DND-41 (cell line): ENCODE measurements at places on chromosomes 5 and 9.

GRCh38 chr5:154053468-154053867 lies 14.7 kb downstream of the MFAP3 start:
- no peaks in the 10 kb centered on the region for H3K27me3 ChIP-seq
- peaks cover 11% of the 10 kb centered on the region for H3K4me1 ChIP-seq
- no peak overlapping the region for H3K4me3 ChIP-seq

- H3K27me3 ChIP-seq, result no peaks in the 10 kb centered on the region
- no peak for DNase-seq
- no peak overlapping the region for H3K27ac ChIP-seq
- H3K4me1 ChIP-seq, result no peaks in the 10 kb centered on the region
- H3K4me3 ChIP-seq, result no peak overlapping the region
- peaks cover 41% of the 10 kb centered on the region for H3K36me3 ChIP-seq
Measured at GRCh38 chr5:5480481-5481111, 58.1 kb downstream of the ICE1 start.

DNA sequence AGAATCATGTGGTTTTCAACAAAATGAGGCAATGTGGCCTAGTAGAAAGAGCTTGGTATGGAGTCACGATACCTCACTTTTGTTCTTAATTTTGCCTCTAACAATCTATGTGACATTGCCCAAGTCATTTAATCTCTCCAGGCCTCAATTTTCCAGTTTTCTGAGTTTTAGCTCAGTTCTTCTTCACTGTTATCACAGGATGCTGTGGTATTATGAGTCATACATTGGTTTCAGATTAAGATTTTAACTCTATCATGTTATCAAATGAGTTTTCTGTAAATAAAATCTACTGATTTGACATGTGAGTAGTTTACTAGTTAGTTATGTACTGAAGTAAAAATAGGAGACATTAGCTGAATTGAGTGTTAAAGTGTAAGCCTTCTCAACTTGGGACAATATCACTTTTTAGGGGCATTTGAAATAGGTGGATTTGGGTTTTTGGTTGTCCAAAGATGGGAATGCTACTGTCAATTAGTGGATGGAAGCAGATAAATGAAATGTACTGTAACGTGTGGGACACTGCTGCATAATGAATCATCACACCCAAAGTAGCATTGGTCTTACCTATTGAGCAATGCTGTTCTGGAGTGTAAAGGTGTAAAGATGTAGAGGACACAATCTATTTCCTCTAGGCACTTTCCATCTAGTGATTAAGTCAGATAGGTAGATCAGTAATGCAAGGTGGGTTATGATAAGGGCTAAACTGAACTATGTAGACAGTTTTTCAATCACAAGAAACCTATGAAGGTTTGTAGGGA lies 73.3 kb downstream of the NNT start:
- DNase-seq, result no peak
- H3K4me1 ChIP-seq, result no peaks in the 10 kb centered on the region
- H3K4me3 ChIP-seq, result no peak overlapping the region
- H3K36me3 ChIP-seq, result peaks cover 62% of the 10 kb centered on the region

DNA sequence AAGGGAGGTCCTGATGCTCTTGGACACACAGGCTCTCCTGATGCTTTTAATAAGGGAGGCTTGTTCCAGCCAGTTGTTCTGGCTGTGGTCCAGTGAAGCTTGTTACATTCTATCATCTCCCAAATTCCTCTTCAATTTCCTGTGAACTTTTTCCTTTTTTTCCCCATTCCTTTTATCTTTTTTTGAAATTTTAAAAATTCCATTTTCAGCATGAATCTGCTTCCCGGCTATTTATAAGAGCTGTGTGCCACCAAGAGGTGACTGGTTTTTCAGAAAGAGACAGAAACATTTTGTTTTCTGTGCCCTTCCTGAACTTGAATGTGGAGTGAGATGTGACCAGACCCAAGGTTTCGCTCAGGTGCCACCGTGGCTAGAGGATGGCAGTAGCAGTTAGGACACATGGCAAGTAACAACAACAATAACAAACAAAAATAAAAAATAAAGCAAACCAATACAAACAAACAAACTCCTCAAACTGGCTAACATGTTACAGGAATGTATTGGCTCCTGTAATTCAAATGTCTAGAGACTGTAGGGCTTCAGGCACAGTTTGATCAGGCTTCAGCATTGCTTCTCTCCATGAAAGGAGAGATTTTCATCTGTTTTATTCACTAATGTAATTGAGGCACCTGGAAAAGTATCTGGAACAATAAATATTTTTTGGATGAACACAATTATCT lies 121.1 kb downstream of the BOD1 start:
- H3K27me3 ChIP-seq, result peaks cover 11% of the 10 kb centered on the region
- H3K4me1 ChIP-seq, result no peaks in the 10 kb centered on the region
- no peak overlapping the region for H3K27ac ChIP-seq
- no peak overlapping the region for H3K4me3 ChIP-seq
- H3K36me3 ChIP-seq, result no peaks in the 10 kb centered on the region

- no peaks in the 10 kb centered on the region for H3K27me3 ChIP-seq
- peak; percentile 55 for DNase-seq
- H3K4me1 ChIP-seq, result peaks cover 10% of the 10 kb centered on the region
- H3K27ac ChIP-seq, result no peak overlapping the region
- H3K4me3 ChIP-seq, result no peak overlapping the region
Measured at GRCh38 chr5:76473661-76474060, 70.6 kb downstream of the IQGAP2 start.

DNA sequence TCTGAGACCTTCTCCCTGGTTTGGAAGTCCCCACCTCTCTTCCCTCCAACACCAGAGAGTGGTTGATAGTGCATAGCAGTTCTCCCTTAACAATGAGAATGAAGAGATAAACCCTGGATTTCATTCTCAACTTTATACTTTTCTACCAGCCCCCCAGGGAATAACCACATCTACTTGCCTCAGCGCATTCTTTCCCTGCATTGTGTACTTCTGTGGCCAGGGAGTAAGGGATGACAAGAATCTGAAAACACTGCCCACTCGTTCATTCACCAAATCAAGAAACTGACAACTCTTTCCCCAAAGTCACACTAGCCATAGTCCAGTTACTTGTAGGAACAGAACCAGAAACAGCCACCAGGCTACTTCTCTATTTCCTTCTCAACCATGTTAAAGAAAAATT lies 46.0 kb upstream of the SPIN1 start:
- DNase-seq, result no peak
- H3K27ac ChIP-seq, result no peak overlapping the region
- H3K4me3 ChIP-seq, result no peak overlapping the region
- no peaks in the 10 kb centered on the region for H3K36me3 ChIP-seq
- no peaks in the 10 kb centered on the region for H3K27me3 ChIP-seq

DNA sequence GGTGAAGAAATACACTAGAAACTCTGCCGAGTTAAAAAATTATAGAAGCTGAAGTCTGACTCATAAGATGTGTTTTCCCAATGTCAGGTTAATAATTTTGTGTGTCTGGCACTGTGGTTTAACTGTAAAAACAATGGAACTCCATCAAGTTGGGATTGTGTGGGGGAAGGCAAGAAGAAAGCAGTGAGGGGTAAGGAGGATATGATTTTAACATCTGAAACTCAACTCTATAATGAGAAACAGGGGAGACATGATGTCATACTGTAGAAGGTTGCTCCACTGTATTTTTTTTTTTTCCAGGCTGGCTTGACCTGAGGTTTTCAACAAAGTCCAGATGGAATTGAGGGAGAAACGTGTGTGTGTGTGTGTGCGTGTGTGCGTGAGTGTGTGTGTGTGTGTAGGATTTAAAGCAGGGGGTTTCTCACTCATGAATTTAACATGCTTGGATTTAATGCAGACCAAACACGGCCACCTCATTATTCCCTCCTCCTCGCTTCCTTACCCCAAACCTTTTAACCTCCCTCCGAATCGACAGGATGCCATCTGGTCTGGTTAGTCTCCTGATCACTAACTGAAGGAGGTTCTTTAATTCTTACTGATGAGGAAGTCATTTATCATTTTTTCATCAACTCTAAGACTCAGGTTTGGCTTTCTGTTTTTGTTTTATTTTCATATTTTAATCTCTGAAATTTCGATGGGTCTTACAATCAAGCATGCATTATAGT lies 140.2 kb upstream of the LPAR1 start:
- DNase-seq, result no peak
- no peaks in the 10 kb centered on the region for H3K27me3 ChIP-seq
- H3K4me1 ChIP-seq, result no peaks in the 10 kb centered on the region
- H3K27ac ChIP-seq, result no peak overlapping the region

DNA sequence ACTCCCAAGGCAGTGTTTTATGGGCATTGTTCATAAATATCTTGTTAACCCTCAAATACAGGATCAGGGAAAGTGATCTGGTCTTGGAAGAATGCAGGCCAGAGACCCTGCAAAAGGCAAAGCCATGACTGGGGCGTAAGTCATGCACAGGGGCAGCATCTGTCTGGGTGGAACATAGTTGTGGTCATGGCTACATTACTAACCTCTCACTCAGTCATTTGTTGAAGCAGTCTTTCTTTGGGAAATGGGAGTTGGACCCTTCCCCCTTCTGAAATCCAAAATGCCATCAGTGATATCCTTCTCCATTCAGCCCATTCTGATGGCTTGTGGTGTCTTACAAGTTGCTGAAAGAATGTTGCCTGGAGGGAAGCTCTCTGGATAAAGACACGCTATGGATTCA lies 68.1 kb downstream of the GDNF start:
- DNase-seq, result no peak
- no peaks in the 10 kb centered on the region for H3K27me3 ChIP-seq
- no peaks in the 10 kb centered on the region for H3K4me1 ChIP-seq
- H3K36me3 ChIP-seq, result no peaks in the 10 kb centered on the region
- H3K4me3 ChIP-seq, result no peak overlapping the region

DNA sequence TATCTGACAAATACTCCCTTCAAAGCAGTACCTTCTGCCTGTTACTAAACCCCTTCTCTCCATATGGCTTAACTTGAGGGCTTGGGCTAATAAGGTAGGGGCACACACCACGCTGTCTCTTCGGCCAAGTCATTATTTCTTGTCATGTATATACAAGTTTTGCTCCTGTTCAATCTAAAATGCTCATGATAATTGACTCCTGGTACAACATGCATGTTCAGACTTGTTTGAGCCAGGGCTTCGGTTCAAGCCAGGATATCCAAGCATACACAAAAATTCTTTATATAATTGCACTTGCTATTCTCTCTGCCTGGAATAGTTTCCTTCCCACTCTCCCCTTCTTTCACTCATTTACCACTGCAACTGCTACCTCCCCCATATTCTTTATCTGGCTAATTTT lies 756.0 kb upstream of the C9orf72 start:
- no peaks in the 10 kb centered on the region for H3K4me1 ChIP-seq
- no peak overlapping the region for H3K4me3 ChIP-seq
- no peak for DNase-seq
- no peaks in the 10 kb centered on the region for H3K27me3 ChIP-seq

- no peak for DNase-seq
- H3K36me3 ChIP-seq, result no peaks in the 10 kb centered on the region
- no peak overlapping the region for H3K27ac ChIP-seq
- no peaks in the 10 kb centered on the region for H3K4me1 ChIP-seq
Measured at GRCh38 chr9:76607730-76608436, 148.9 kb downstream of the GCNT1 start.

GRCh38 chr5:152511531-152512132 lies 106.6 kb upstream of the NMUR2 start:
- no peaks in the 10 kb centered on the region for H3K4me1 ChIP-seq
- no peak overlapping the region for H3K4me3 ChIP-seq
- no peaks in the 10 kb centered on the region for H3K27me3 ChIP-seq
- no peaks in the 10 kb centered on the region for H3K36me3 ChIP-seq

DNA sequence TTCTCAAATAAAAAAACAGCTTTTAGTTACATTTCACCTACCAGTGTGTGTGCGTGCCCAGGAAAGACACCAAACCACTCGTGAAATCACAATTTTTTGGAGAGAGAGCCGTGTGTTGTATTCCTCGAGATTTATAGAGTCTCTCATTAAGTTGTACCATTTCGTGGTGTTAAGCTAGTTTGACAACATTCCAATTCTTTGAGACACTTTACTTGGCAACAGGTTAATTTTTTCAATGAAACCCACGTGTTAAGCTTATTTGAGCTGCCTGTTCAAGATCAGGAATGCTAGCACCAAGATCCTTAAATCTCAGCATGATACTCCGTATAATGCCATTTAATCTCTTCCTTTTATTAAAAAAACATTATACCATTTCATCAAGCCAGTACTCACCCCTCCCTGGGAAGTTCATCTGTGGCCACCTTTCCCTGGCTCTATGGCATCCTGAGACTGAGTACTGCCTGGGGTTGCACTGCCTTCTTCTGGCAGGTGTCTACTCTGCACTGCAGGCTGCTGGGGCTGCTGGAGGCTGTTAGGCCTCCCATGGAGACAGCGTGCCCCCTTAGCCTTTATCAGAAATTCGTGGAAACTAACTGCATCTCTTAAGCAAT lies 143.7 kb downstream of the ARHGAP26 start:
- H3K27ac ChIP-seq, result no peak overlapping the region
- DNase-seq, result no peak
- no peaks in the 10 kb centered on the region for H3K4me1 ChIP-seq
- no peak overlapping the region for H3K4me3 ChIP-seq
- H3K36me3 ChIP-seq, result peaks cover 30% of the 10 kb centered on the region

DNA sequence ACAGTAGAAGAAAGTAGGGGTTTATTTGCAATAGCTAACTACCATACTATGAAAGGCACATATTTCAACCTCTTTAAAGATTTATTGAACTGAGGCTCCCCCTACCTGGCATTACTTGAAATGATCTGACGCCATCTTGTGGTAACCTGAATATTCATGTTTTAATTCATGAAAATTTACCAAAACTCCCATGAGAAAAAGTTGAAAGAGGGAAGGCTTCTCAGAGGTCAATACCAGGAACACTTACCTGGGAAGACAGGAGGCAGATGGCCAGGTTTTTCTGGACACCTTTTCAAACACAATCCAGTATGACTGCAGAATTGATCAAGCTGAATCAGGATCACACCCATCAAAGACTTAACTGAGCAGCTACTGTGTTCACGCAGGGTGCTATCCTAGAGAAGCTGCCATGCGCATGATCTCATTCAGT lies 9.4 kb downstream of the PRELID2 start:
- no peak overlapping the region for H3K27ac ChIP-seq
- peak; percentile 7 for DNase-seq
- no peak overlapping the region for H3K4me3 ChIP-seq
- H3K36me3 ChIP-seq, result no peaks in the 10 kb centered on the region

- H3K27me3 ChIP-seq, result no peaks in the 10 kb centered on the region
- H3K4me3 ChIP-seq, result no peak overlapping the region
- H3K36me3 ChIP-seq, result no peaks in the 10 kb centered on the region
- peaks cover 11% of the 10 kb centered on the region for H3K4me1 ChIP-seq
Measured at GRCh38 chr9:83508067-83508466, 30.1 kb downstream of the FRMD3 start.

- no peaks in the 10 kb centered on the region for H3K27me3 ChIP-seq
- DNase-seq, result no peak
- H3K27ac ChIP-seq, result no peak overlapping the region
Measured at GRCh38 chr9:136043441-136043991, 51.6 kb downstream of the NACC2 start.
